ENCODE measurements at places on chromosomes 7 and 10.

DNA sequence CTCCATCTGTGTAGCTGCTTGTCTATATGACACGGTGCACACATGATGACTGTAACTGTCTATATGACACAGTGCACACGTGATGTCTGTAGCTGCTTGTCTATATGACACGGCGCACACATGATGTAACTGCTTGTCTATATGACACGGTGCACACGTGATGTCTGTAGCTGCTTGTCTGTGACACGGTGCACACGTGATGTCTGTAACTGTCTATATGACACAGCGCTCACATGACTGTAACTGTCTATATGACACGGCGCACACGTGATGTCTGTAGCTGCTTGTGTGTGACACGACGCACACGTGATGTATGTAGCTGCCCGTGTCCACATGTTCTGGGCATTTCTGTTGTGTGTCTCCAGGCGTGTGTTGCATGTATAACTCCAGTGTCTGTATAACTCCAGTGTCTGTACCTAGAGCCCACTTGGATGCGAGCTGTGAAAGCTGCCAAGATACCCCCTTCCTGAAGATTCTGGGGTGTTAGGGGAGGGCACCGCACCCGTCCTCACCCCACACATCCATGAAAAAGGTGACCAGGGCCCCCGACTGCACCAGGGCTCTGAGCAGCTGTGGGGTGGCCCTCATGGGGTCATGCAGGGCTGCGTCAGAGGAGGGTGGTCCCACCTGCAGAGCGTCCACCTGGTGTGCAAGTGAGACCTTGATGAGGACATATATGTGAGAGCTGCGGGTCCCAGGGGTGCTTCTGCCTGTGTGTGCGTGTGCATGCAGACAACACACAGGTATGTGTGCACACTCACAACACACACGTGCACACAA, 137.9 kb downstream of the ELFN1 start:
- no peak for DNase-seq

DNA sequence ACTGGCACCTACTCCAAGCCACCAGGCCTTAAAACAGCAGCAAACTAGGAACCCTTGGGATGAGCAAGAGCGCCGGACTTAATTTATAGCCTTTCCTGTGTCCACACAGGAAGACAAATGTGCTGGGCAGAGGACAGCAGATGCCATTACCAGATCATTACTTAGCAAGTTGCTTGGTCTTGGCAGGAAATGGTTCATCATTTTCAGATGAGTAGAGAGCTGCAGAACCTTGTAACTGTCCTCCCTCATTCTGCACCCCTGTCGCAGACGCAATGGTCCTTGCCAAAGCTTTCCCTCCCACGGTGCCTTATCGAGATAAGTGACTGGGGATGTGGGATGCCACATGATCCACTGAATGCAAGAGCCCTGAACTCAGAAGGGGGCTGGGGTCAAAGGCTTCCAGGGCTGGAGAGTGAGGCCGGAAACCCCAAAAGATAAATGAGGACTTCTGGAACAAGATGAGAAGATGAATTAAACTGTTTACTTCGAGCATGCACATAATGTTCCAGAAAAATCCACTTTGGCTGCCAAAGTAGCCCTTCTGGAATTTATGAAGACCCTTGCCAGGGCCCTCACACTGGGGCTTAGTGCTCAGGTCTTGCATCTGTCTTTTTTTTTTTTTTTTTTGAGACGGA, 145.6 kb upstream of the ZNF32 start:
- DNase-seq = no peak

DNA sequence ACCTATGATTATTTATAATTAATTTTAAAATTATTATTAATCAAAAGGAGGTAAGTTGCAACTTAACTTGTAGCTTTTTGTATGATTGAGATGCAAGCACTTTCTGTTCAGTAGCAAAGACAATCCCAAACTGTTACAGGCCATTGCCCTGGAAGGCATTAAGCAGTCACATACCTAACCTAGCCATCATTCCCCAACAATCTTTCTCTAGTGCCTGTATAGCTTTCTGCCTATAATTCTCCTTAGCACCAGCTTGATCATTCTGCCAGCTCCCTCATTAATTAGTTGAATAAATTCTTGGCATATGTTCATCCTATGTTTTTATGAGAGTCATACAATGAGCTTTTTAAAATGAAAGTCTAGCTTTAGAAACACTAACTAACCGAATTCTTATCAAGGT, 178.9 kb upstream of the TMEM106B start:
- DNase-seq = no peak

DNA sequence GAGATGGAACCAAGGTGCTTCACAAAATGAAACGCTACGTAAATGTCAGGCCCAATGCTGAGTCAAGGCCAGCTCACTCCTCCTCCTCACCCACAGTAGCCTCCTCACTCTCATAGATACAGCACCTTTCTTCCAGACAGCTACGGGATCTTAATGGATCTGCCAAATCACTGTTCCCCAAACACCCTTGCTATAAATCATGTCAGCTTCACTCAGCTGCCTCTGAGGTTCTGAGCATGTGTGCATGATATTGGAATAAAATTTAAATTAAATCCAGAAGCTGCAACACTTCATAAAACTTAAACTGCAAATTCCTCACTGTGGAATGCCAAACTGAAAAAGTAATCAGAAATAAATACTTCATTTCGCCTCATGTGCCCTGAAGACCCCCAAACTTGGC, 14.7 kb upstream of the CPXM2 start:
- no peak for DNase-seq

- no peak for DNase-seq
Observed at GRCh38 chr7:41447450-41448042, 255.3 kb downstream of the INHBA start.

- DNase-seq = no peak
Observed at GRCh38 chr7:120370954-120371353, 98.0 kb downstream of the KCND2 start.

- no peak for DNase-seq
Observed at GRCh38 chr7:47621979-47622561, 40.2 kb upstream of the TNS3 start.

GRCh38 chr10:114393482-114393881, 10.8 kb downstream of the AFAP1L2 start:
- DNase-seq = no peak

GRCh38 chr10:85557077-85557476, 809.5 kb downstream of the GRID1 start:
- DNase-seq = peak; percentile 2

GRCh38 chr10:124892031-124892430, 49.9 kb upstream of the ZRANB1 start:
- DNase-seq = no peak

- DNase-seq = no peak
Observed at GRCh38 chr7:150926066-150926465, 52.1 kb downstream of the KCNH2 start.

GRCh38 chr7:81803267-81803666, 33.4 kb upstream of the HGF start:
- no peak for DNase-seq

GRCh38 chr7:40583667-40584444, 449.1 kb downstream of the SUGCT start:
- no peak for DNase-seq

- DNase-seq = no peak
Observed at GRCh38 chr7:15685358-15686294, 857 bp downstream of the MEOX2 start.

GRCh38 chr7:121344497-121344896, 15.7 kb downstream of the WNT16 start:
- no peak for DNase-seq

GRCh38 chr10:43181146-43181545, 42.9 kb downstream of the CSGALNACT2 start:
- no peak for DNase-seq

DNA sequence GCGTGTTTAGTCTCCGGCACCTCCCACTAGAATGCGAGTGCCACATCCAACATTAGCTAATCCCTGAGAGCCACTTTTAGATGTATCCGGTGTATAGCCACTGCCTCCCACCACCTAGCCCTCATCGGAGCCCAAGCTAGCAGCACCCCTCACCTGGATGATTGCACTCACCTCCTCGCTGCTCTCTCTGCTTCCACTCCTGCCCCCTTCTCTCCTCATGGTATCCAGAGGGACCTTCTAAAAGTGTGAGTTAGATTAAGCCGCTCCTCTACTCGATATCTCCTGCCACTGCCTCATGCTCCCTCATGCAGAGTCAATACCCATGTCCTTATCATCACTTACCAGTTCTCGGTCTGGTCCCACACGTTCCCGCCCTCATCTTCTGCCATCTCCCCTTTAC, 125.3 kb downstream of the RAB11FIP2 start:
- DNase-seq = no peak

DNA sequence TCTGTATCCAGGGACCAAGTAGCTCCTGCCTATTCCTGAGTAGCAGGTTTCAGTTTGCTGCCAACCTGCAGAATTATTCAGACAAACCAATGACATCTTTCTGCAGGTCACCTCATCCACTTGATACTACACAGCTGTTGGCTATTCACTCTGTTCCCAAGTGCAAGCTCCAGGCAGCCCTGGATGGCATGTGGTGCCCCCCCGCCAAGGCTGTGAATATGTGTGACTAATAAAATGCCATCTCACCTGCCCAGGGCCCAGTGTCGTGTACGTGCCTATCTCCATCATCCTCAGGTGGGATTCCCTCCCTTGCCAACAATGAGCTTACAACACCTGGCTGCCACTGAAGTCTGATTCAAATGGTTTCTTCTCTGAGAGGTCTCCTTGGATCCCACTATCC, 125.8 kb downstream of the RAB11FIP2 start:
- no peak for DNase-seq

GRCh38 chr7:95320651-95321050, 3.7 kb downstream of the PON1 start:
- no peak for DNase-seq

- DNase-seq = peak; percentile 31
Observed at GRCh38 chr10:18219146-18219545, 78.9 kb downstream of the CACNB2 start.

DNA sequence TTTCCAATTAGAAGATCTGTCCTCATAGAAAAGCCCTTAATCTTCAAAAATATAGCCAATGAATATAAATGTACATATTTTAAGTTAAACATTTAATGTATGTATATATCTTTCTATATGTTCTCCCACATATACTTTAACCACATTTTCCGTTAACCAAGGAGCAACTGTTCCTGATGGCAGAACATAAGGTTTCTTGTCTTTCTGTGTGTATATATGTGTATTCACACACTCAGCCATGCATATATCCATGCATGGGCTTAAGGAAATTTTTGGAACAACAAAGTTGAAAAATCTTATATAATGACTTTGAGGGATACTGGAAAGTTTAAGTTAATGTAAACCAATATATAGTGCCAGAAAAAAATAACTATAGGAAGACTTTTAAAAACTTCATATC, 274.0 kb downstream of the DGKB start:
- DNase-seq = no peak

DNA sequence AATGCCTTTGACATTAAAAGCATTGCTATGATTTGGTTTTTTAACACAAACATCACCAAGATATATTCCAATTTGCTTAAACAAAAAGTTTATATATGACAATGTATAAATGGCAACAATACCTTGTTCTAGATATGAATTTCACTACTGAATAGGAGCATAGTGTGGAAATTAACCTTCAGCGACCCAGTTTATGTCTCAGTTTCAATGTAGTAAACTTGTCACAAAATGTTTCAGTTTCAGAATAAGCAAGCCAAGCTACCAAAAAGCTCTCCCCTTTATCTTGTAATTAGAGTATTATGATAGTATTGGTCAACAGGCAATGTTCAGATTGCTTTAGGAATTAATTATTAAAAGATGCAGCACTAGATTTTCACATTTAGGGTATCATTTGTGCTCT, 99.6 kb upstream of the PCDH15 start:
- DNase-seq = no peak

GRCh38 chr7:1054861-1055450, 10.6 kb downstream of the GPR146 start:
- DNase-seq = no peak

- DNase-seq = no peak
Observed at GRCh38 chr10:13485623-13486022, 43.2 kb downstream of the BEND7 start.

GRCh38 chr7:129859183-129859582, 93.6 kb downstream of the UBE2H start:
- DNase-seq = peak; percentile 86

- peak; percentile 85 for DNase-seq
Observed at GRCh38 chr10:6009150-6009549, 31.8 kb upstream of the IL15RA start.

DNA sequence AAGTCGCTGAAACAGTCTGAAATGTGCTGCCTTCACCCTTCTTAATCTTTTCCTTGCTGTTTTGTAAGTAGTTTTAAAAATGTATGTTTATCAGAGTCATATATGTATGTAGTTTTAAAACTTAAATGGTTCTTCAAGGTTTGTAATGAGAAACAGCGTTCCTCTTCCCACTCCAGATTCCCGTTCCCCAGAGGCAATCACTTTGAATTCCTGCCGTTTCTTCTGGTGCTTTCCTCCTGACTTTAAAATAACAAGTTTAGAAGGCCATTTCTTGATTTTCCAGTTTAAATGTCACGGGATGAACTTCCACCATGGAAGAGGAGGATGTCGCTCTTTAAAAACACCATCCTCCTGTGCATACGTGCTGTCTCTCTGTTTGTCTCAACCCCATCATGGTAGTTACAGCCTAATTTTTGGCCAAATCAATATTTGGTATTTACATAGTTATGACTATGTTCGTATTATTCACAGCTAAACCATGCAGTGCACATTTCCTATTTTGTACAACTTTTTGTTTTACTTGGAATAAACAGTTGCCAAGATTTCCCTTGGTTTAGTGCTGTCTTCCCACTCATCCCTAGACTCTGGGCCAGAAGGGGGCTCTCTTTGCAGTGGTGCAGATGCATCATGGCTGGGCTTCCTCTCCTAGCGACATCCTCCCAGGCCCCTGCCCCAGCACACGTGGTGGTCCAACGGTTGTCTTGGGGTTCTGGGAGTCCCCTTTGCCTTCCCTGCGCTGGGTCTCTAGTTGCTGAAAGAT, 151.4 kb downstream of the PTPN20 start:
- peak; percentile 10 for DNase-seq

DNA sequence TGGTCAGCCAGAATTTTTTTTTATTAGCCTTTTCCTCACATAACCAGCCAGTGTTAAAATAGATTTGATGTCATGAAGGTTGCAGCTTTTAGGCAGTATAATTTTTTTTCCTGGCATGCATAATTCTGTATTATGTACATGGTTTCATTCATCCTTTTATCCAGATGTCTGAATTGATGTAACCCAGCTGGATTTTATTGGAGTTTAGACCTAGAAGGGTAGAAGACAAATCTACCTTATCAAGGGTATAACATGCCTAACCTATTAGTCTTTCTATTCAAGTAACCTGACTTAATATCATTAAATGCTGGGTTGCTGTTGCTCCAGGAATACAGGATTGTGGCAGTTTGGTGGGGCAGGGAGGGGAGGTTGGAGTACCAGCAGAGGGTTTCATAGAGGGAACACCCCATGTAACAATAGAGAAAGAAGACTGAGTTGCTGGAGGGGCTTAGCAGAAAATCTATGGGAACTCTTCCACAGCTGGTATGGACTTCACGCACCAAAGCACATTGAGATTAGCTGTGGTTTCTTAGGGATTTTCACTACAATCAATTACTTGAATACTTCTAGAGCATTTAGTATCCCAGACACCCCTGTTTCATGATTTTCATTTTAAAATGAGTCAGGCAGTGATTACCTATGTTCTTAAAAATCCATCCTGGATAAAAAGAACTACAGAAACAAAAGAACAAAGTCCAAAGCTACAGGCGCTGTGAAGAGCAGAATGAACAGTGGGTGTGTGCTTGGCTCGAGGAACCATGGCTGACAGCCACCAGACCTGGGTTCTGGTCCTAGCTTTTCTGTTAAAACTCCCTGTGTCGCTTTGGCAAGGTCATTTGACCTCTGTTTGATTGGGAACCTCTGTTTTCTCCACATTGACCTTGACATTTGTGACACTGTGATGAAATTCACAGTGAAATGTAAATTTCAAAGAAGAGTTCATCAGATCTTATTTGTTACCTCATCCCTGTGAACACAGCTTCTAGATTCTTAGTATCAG, 93.5 kb downstream of the CREM start:
- no peak for DNase-seq

All from suppressor macrophage treated with lipopolysaccharide for 4 hours (primary cell).